ENCODE measurements at places on chromosomes 12 and 14.

DNA sequence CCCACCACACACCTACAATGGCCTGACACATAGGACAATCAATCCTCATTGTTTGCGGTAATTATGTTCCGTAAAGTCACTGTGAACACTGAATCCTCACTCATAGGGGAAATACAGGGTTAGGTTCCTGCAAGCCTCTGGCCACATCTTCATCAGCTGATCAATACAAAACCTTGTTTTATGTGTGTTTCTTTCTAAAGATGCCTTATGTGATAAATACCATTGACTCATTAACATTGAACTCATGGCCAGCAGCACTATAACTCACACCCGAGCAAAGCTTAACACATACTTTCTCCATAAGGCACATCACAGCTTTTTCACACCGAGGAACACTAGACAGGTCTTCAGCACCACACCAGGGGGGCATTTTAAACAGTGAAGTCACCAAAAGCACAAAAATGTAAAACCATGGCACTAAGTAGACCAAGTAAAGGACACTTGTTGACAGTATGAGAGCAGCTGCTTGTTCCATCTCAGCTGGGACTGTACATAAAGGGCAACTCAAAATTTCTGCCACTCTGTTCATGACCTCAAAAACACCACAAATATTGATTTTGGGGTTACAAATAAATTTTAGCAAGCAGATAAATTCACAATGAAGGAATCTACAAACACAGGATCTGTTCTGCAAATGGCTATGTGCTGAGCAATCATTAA lies 60.5 kb downstream of the ESR2 start:
- no peaks in the 10 kb centered on the region for H3K27me3 ChIP-seq
- H3K27ac ChIP-seq: no peak overlapping the region
- no peak for DNase-seq
- H3K4me3 ChIP-seq: no peak overlapping the region

GRCh38 chr14:24959791-24960331 lies 90.1 kb downstream of the STXBP6 start:
- H3K36me3 ChIP-seq: no peaks in the 10 kb centered on the region
- H3K4me1 ChIP-seq: no peaks in the 10 kb centered on the region
- DNase-seq: no peak
- H3K27ac ChIP-seq: no peak overlapping the region
- no peak overlapping the region for H3K4me3 ChIP-seq

- peaks cover 32% of the 10 kb centered on the region for H3K36me3 ChIP-seq
- no peak overlapping the region for H3K27ac ChIP-seq
- H3K27me3 ChIP-seq: no peaks in the 10 kb centered on the region
- H3K4me1 ChIP-seq: peaks cover 11% of the 10 kb centered on the region
Observed at GRCh38 chr12:6329703-6330064, 12.2 kb downstream of the TNFRSF1A start.

- H3K4me1 ChIP-seq: peaks cover 11% of the 10 kb centered on the region
- H3K27ac ChIP-seq: peak overlapping the region; percentile 52
- no peaks in the 10 kb centered on the region for H3K36me3 ChIP-seq
- H3K27me3 ChIP-seq: no peaks in the 10 kb centered on the region
- no peak overlapping the region for H3K4me3 ChIP-seq
Observed at GRCh38 chr12:42124764-42125387, 19.8 kb downstream of the GXYLT1 start.

DNA sequence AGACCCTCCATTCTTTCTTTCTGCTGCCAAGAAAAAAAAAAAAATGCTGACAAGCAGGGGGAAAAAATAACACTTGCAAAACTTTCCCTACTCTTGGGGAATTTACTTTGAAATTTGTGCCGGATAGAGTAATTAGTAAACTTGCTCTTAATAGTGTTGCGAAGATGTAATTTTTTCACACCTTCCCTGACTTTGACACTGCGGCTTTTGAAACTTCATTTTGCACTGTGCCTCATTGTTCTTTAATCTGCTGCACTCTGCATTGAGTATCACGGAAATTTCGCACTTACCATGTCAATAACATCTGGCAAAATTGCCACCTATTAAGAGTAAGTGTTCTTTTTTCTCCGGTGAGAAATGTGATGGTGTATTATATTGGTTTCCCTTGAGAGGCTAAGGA lies 596.1 kb downstream of the VRK1 start:
- no peak for DNase-seq
- no peaks in the 10 kb centered on the region for H3K36me3 ChIP-seq
- no peaks in the 10 kb centered on the region for H3K27me3 ChIP-seq
- no peaks in the 10 kb centered on the region for H3K4me1 ChIP-seq
- no peak overlapping the region for H3K4me3 ChIP-seq

DNA sequence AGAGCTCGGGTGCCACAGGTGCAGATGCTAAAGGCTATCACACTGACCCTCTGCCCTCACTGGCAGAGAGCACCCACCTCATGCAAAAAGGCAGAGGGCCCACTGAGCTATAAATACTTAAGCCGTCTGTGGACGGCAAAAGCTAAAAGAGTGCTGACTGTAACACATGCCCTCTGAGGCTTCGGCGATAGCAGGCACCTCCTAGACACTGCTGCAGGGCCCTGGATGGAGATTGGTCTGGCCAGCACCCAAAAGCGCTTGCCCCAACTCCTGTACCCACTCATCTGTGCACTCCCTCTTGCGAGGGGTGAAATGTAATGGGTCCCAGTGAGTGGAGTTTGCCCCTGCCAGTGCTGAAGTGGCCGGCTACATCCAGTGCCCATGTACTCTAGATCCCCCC lies 148.7 kb downstream of the SLC16A7 start:
- H3K27me3 ChIP-seq: no peaks in the 10 kb centered on the region
- H3K36me3 ChIP-seq: no peaks in the 10 kb centered on the region
- no peaks in the 10 kb centered on the region for H3K4me1 ChIP-seq
- DNase-seq: no peak
- H3K4me3 ChIP-seq: no peak overlapping the region

GRCh38 chr14:71416392-71416791 lies 509.1 kb downstream of the PCNX1 start:
- H3K36me3 ChIP-seq: no peaks in the 10 kb centered on the region
- peak; percentile 47 for DNase-seq
- no peaks in the 10 kb centered on the region for H3K27me3 ChIP-seq
- H3K27ac ChIP-seq: no peak overlapping the region
- no peaks in the 10 kb centered on the region for H3K4me1 ChIP-seq

- H3K27ac ChIP-seq: peak within 1 kb of the TSS; percentile 96
- H3K4me1 ChIP-seq: no peaks in the 10 kb centered on the region
- peak; percentile 85 for DNase-seq
- peak within 1 kb of the TSS; percentile 81 for H3K4me3 ChIP-seq
Observed at GRCh38 chr12:122421821-122422729, at the start of gene CLIP1. TSS of gene CLIP1 (minus strand) at chr12:122422669. CDS start at chr12:122380452, 42,217 bp downstream.

DNA sequence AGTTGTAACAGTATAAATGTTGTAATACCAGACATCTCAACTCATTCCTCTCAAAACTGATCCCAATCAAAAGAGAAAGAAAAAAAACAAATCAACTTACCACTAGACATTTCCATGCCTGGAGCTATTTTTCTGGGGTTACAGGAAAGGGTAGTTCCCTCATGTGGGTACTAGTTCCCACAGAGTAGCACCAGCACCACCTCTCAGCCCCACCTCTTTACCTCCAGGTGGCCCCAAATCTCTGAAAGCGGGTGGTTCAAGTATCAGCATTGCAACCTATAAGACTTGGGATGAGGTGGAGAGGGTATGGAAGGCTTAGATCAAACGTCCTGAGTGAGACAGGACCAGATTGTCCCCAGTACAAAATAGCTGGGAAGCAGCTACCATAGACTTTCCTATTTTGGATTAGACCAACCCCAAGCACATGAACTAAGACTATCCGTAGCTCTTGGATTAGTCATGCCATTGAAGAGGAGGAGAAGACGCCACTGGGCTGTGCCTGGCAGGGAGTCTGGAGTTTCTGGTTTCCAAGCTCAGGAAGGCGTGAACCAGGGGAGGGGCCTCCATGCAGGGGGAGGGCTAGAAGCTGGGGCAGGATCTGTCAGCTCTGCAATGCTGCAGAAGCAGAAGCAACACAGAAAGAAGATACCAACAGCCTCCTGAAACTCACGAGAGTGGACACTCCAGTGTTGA lies at the start of gene SLC39A2:
SLC39A2 (plus strand) TSS at position 620 of the 693 bp plus-strand sequence. CDS start 154 bp downstream, outside the sequence.
- no peaks in the 10 kb centered on the region for H3K27me3 ChIP-seq
- no peak within 1 kb of the TSS for H3K27ac ChIP-seq
- DNase-seq: peak; percentile 90
- peaks cover 8% of the 10 kb centered on the region for H3K4me1 ChIP-seq
- peaks cover 8% of the 10 kb centered on the region for H3K36me3 ChIP-seq

DNA sequence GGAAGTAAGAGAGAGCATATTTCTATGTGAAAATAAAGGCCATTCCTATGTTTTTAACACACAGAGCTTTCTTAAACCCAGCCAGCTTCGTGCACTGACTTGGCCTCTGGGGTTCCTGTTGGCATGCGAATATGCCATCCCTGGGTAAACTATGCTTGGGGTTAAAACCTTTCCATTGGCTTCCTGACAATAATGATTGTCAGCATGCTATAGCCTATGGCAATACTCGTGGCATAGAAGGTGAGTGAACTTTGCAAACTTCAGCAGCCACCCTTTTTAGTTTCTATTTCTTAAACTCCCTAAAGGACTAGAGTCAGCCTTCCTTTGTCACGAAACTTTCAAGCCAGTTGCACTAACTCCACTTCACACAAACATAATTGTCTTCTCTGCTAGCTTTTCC lies 148.4 kb upstream of the RGS6 start:
- H3K4me1 ChIP-seq: no peaks in the 10 kb centered on the region
- H3K4me3 ChIP-seq: no peak overlapping the region
- no peak for DNase-seq
- no peak overlapping the region for H3K27ac ChIP-seq
- H3K27me3 ChIP-seq: no peaks in the 10 kb centered on the region

DNA sequence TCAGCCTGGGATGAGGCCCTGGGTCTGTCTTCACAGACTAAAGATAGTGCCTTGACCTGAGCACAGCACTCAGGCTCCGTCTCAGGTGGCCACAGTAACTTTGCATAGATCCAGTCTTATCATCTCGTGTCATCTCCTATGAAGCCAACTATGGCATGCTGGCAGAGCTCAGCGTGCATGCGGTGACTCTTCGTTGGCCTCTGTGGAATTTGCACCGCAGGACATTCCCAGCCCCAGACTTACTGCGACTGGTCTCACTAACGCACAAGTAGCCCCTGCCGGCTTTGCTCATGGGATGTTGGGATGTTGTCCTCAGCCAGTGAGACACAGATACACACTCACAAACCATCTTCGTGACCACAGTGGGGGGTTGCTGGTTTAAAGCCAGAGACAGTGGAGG lies 199.6 kb downstream of the CHST11 start:
- no peaks in the 10 kb centered on the region for H3K36me3 ChIP-seq
- H3K4me1 ChIP-seq: peaks cover 18% of the 10 kb centered on the region
- H3K4me3 ChIP-seq: no peak overlapping the region
- H3K27ac ChIP-seq: no peak overlapping the region

- H3K4me1 ChIP-seq: no peaks in the 10 kb centered on the region
- H3K36me3 ChIP-seq: no peaks in the 10 kb centered on the region
- no peak overlapping the region for H3K27ac ChIP-seq
Observed at GRCh38 chr14:45198551-45198950, 54.5 kb downstream of the MIS18BP1 start.

DNA sequence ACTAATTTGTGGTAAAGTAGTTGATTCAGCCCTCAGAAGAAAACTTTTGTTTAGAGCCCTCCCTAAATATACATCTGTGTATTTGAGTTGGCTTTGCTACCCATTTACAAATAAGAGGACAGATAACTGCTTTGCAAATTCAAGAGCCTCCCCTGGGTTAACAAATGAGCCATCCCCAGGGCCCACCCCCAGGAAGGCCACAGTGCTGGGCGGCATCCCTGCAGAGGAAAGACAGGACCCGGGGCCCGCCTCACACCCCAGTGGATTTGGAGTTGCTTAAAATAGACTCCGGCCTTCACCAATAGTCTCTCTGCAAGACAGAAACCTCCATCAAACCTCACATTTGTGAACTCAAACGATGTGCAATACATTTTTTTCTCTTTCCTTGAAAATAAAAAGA lies 2.7 kb downstream of the FZD10 start:
- no peak overlapping the region for H3K4me3 ChIP-seq
- H3K36me3 ChIP-seq: no peaks in the 10 kb centered on the region
- H3K27me3 ChIP-seq: peaks cover 54% of the 10 kb centered on the region
- no peak overlapping the region for H3K27ac ChIP-seq

DNA sequence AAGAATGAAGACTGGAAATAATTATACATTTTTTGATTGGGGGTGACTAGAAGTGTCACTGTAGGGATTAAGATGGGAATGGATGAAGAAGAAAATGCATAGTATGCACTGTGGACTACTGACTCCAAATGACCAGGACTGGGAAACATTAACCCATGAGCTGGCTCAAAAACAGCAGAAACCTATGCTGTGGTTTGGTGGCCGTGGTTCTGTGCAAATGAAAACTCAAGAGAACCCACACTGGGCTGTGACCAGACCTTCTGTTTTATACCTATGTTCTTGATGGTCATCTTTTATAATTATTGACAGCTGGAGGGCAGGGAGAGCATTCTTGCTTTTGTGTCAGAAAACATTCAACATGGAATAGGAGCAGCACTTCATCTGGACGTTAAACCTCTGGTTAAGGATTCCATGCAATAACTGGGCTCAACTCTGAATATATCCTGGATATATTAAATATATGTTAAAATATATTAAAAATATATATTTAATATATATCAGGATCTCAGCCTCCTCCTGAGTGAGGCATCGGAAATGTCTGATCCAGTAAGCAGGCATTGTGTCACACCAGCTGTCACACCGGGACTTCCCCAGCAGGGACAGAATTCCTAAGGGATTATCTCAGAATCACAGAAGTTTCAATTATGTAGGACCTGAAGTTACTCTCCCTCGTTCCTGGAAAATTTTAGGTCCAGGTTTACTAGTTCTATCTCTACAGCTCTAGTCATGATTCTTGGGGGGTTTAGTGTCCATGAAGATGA lies 48.5 kb downstream of the BBS10 start:
- H3K27me3 ChIP-seq: no peaks in the 10 kb centered on the region
- H3K27ac ChIP-seq: peak overlapping the region; percentile 47
- DNase-seq: peak; percentile 91
- H3K36me3 ChIP-seq: no peaks in the 10 kb centered on the region

- no peaks in the 10 kb centered on the region for H3K27me3 ChIP-seq
- H3K27ac ChIP-seq: peak overlapping the region; percentile 70
- H3K4me1 ChIP-seq: peaks cover 6% of the 10 kb centered on the region
- H3K4me3 ChIP-seq: peak overlapping the region; percentile 96
- H3K36me3 ChIP-seq: no peaks in the 10 kb centered on the region
Observed at GRCh38 chr12:110742096-110742717, 484 bp downstream of the PPP1CC start.

DNA sequence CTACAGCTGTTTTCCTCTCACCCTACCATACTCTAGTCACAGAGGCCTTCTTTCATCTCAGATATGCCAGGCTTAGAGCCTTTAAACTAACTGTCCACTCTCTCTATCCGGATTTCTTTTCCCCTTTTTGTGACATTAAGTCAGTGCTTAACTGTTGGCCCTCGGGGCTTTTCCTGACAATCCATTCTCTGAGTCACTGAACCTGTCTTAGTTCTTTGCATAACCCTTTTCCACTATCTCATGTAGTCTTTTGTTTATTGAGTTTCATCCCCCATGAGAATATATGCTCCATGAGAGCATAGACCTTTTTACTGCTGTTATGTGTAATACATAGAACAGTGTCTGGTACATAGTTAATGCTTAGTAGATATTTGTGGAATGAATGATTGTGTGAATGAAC lies 68.7 kb downstream of the PLEKHA5 start:
- H3K4me1 ChIP-seq: peaks cover 7% of the 10 kb centered on the region
- H3K27me3 ChIP-seq: no peaks in the 10 kb centered on the region
- H3K4me3 ChIP-seq: no peak overlapping the region
- H3K27ac ChIP-seq: no peak overlapping the region
- H3K36me3 ChIP-seq: no peaks in the 10 kb centered on the region

Data from mesendoderm (in vitro differentiated cells).